Activated T-helper 1 cell treated with Interleukin-2 at 50 U/mL for 16 hours (primary cell): ENCODE measurements at places on chromosomes 5 and 9.

DNA sequence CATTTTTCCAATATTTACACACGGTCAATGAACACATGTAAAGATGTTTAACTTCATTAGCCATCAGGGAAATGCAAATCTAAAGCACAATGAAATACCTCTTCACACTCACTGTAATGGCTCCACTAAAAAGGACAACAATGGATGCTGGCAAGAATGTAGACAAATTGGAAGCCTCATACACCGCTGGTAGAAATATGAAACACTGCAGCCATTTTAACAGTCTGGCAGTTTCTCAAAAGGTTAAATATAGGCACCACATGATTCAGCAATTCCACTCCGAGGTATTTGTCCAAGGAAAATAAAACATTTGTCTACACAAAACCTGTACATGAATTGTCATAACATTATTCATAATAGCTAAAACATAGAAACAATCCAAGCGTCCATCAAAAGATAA, 20.0 kb downstream of the RNF145 start:
- DNase-seq: no peak

- DNase-seq: no peak
These were observed 6.4 kb downstream of the TMC1 start for GRCh38 chr9:72527801-72528195.

DNA sequence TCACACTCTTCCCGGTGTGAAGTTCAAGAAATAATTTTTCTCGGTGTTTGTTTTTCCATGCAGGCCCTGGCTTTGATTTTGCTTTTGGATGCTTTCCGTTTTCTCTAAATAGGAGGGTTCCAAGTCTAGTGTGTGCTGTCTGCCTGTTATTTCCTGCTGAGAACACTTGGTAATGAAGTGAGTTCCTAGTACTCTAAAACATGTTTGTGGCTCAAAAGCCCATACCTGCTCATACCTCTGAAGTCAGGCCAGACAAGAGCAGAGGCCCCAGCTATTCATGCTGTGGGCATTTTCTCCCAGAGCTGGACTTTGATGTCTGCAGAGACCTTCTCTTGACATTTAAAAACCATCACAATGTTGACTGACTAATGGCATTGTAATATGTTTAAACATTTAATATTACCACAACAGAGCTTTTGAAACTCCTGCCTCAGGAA, 211.2 kb downstream of the GOLPH3 start:
- DNase-seq: no peak

DNA sequence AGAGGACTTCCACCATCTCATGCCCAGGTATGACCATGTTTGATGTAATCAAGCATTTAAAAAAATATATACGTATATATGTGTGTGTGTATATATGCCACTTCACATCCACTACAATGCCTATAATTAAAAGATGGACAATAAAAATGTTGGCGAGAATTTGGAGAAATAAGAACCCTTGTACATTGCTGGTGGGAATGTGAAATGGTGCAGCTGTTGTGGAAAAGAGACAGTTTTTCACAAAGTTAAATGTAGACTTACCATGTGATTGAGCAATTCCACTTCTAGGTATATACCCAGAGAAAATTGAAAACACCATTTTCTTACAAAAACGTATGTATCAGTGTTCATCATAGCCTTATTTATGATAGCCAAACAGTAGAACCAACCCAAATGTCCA, 229.2 kb upstream of the WWC1 start:
- DNase-seq: no peak

DNA sequence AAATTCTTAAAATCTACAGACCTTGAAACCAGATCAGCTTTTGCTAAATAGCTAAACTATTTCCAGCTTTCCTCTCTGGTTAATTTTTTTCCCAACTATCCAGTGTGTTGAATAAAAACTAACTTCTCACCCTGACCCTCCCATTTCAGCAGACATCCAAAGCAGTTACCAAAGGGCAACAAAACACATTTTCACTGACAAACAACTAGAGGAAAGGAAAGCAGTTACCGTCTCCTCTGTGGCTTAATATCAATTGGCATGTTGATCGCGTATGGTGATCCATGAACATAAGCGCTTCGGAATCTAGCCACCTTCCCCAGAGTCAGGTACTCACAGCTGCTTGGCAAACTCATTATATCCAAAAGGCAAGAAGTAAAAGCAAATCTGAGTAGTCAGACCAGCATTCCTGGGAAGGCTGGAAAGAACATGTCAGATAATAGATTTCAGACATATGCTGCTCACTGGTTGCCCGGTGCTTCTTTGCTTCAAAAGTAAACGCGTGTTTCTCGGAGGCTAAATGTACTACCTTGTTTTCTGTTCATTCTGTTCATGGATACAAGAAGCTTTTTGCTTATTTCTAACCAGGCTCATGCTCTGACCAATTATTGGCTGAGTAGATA, 463.4 kb downstream of the PDE4D start:
- no peak for DNase-seq

DNA sequence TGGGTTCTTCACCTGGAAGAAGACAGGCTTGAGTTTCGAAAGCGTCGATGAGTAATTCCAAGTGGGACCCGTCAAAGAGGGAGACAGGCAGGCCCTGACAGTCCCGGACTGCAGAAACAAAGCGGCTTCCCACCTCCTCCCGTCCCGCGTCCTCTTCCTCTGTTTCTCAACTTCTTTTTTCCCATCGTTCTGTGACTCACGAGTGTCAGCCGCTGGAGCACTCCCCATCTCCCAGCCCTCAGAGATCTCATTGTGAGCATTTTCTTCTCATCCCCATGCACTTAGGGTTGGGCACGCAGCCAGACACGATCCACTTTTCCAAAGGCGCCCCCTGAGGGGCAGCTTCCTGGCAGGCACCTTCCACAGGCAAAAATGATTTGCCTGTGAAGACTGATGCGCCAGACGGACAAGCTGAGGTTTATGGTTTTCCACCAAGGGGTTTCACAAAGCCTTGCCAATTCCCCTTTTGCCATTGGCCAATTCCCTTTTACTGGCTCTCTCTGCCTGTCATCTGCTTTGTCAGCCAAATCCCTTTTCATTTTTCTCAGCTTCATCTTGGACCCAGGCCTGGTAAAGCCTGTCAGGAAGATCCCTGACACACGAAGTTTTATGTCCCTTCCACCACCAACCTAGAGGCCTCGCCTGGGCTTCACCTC, 86.5 kb upstream of the ANKRD55 start:
- DNase-seq: no peak

- DNase-seq: no peak
These were observed 99.8 kb downstream of the DTWD2 start for GRCh38 chr5:118888556-118888955.

DNA sequence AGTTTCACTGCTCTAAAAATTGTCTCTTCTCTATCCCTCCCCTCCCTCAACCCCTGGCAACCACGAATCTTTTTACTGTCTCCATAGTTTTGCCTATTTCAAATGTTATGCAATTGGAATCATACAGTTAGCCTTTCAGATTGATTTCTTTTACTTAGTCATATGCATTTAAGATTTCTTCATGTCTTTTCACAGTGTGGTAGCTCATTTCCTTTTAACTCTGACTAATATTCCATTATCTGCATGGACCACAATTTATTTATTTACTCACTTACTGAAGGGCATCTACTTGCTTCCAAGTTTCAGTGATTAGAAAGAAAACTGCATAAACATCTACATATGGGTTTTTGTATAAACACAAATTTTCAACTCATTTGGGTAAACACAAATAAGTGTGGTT, 372.3 kb downstream of the CDH18 start:
- DNase-seq: no peak

- no peak for DNase-seq
These were observed 28.8 kb downstream of the PDE4D start for GRCh38 chr5:59864718-59865117.

DNA sequence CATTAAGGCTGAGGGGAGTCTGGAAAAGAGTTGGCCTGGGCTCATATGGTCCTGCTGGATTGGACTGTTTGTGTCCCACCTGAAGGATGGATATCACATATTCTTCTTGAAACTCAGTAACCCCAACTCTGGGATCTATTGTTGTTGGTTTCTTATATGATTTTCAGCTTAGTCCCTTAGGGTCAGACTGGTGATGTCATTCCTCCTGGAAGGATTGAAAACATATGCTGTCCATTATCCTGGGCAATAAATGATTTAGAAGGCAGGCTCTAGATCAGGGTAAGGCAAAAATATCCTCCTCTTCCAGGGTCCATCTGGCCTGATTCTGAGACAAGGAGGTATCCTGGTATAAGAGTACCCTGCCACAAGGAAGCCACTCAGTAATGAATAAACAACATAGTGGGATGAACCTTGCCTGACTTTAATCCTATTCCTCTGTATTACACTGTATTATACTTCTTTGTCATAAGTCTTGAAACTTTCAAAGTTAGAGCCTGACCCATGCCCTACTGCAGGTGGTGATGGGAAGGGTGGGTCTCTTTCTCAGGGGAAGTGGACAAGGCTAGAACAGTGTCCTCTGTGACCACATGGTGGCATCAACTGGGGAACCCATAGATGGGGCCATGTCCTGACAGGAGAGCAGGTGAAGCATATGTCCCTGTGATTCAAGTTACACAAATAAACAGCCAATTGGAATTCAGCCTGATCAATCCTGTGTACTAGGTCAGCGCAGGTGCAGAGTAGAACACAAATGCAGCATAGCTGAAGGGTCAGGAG, 454.4 kb upstream of the TRPC7 start:
- DNase-seq: no peak
